D341Med (cell line): ENCODE measurements at places on chromosomes 4 and X.

- no peak for DNase-seq
These were observed 83.6 kb downstream of the PPP1R2C start for GRCh38 chrX:42694260-42694815.

DNA sequence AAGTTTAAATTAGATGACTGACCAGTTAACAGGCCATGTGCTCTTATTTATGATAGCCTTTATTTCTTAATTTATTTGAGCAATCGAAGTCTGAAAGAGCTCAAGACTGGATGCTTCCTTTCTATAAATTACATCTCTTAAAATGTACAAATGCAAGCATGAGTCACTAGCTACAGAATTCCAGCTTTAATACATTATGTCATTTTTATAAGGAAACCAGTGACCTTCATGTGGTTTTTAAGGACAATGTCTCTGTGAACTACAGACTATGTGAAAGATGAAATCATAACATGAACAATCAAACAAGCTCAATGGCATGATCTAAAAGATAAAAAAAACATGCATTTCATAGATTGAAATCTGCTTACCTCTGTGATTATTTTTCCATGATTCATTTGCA lies 15.4 kb downstream of the HTR2C start:
- DNase-seq = no peak

DNA sequence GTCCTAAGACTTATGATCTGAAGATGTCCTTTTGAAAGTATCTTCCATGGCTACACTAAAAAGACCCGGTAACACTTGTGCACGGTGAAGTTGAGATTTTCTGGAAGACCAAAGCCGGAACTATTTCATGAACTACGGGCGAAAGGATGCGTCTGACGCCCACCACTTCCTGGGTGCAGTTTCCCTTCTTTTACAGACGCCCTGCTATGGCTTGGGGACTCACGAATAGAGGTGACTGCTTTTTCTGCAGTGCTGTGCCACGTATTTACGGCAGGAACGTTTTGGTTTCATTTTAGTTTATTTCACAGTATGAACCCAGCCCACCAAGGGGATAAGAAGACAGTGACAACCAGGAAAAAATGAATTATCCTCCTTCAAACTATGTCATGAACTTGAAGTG lies 180.4 kb downstream of the AFAP1 start:
- no peak for DNase-seq

GRCh38 chrX:110420771-110421499 lies 62.3 kb downstream of the RTL9 start:
- no peak for DNase-seq

DNA sequence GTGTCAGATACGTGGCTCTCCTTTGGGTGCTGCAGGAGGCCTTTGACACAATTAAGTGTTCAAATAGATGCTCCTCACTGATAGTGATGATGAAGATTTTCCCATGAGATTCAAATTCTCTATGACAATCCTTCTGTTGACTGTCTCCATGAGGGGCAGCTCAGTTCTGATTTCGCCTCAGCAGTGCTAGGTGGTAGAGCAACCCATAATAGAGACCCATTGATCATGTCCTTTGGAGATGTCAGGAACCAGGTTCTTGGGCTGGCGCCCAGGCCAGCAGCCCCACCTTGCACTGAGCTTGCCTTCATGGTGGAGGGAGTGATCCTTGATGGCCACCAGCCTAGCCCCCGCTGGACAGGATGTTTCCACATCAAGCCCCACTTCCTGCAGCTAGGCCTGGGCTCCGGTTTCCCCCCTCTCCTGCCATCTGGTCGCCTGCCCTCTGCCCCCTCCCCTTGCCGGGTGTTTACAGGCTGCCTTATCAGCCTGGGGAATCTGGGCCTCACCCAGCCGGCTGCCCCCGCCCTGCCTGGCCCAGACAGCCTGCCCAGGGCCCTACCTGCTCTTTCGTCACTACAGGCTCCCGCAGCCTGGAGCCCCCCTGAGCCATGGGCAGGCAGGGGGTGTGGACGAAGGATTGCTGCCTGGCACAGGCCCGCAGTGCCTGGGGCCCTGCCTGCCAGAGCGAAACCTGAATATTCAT lies 12.6 kb downstream of the ELF4 start:
- DNase-seq = no peak

DNA sequence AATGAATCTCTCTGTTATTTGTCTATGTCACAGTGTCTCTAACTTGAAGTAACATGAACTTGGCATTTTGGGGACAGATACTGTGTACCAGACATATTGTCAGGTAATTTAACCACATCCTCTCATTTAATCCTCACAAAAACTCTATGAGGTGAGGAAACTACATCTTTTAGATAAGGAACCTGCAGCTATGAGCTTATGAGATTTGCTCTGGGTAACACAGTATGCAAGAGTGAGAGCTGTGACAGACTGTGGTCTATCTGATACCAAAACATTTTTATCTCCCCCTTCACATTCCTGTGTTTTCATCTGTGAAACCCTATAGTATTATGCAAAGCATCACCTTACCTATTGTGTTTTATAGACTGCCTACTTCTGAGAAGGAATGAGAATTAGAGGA lies 58.4 kb upstream of the HS3ST1 start:
- DNase-seq = no peak

GRCh38 chr4:147987252-147987651 lies 255.4 kb downstream of the ARHGAP10 start:
- DNase-seq = no peak

DNA sequence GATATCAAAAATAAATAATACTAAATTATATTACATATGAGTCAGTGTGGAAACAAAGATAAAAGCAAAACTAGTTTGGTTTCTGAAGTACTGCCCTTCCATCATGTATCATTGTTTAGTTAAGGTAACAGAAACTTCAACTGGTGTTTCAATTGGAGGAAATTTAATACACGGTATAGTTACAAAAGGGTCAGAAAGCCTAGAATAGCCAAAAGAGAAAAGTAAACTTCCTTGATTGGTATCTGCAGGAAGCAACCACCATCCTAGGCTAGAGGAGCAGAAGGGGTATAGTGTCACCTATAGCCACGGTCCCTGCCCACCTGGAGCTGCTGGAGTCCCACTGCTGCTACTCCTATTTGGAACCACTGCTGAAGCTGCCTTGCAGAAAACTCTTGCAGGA lies 185.6 kb downstream of the SLC7A11 start:
- no peak for DNase-seq

- DNase-seq = no peak
These were observed 155.9 kb upstream of the RASGEF1B start for GRCh38 chr4:81627590-81627989.

- DNase-seq = no peak
These were observed 22.2 kb downstream of the APBB2 start for GRCh38 chr4:41192136-41192535.

- no peak for DNase-seq
These were observed 611.1 kb downstream of the PCDH19 start for GRCh38 chrX:99798936-99799335.

GRCh38 chr4:113524505-113525186 lies 236.9 kb downstream of the CAMK2D start:
- no peak for DNase-seq

DNA sequence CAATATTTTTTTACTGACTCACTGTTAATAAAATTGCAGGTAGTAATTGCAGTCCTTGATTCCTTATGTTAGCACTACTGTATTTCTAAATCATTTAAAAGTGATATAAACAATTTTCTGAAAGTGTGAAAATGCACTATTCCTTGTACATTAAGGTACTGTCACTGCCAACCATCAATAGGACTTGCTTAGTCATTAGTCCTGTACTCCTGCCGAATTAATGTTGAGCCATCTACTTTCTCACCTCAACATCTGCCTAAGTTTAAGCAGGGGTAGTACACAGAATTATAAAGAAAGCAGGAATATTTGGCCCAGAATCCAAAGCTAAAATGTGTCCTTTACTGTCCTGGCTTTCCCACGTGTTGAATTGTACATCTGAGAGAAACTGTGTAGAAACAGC lies 87.0 kb upstream of the TRPC3 start:
- no peak for DNase-seq

GRCh38 chr4:177441061-177441802 lies 1.0 kb downstream of the AGA start:
- no peak for DNase-seq

DNA sequence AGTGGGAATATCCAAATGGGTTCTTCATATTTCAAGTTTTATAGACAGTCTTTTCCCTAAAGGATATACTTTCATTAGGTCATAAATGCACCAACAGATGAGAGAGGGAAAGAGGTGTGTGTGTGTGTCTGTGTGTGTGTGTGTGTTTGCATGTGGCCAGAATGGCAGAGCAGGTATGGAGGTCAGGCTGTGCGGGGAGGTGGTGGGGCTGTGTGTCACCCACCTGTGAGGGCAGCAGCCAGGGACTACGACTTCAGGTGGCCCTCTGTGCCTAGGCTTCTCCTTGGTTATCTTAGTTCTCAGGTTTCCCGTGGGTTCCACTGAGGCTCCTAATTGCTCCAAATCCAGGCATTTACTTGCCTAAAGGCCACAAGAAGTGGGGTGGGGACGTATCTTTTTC lies 14.6 kb downstream of the HAND2 start:
- DNase-seq = no peak

- DNase-seq = no peak
These were observed 20.6 kb upstream of the COQ2 start for GRCh38 chr4:83305187-83305586.

DNA sequence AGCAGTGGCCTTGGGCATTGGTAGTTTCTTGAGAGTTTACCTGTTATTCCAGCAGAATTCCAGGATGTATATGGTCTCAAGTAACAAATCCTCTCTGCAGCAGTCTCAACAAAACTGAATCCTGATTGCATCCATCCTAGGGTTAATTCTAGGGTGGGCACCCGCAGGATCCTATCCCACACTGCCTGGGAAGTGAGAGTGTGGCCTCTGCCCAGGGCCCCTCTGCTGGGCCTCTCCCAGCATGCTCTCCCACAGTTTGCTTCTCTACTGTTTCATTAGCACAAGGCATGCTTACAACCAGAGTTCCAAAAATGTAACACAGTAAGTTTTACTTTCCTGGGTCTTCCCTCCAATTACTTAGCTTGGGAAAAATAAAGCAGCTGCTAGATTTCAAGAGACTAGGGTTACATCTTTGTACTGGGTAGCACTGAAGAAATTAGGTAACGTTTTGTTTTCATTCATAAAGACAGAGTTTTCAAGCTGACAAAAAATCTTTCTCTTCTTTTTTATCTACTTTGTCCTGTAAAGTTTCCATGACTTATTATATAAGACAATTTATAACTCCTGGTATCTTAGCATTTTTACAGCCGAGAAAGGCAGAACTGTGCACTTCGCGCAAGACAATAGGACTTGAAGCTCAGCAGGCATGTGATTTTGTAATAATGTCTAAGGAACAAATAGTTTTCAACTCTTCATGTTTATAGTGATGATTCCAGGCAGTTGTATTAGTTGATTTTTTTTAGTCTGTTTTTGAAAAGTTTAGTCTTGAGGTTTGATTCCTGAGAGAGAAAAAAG lies 131.2 kb upstream of the PCDH18 start:
- DNase-seq = no peak

DNA sequence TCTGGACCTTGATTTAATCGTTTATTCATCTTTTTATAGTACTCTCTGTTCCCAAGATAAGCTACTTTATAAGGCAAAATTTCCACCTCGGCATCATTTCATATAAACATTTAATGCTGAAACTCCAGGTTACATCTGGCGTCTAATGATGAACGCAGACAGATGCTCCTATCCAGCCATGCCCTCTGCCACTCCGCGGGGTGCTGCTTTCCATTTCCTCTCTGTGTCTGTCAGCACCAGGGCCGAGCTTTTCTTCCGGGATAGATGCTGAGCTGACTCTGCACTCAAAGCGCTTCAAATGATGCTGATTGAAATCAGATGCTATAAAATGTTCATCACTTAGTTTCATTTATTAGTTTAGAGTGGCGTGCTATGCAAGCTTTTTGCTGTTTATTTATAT lies 80.5 kb upstream of the HELT start:
- DNase-seq = no peak

GRCh38 chrX:104695593-104695992 lies 129.6 kb downstream of the IL1RAPL2 start:
- no peak for DNase-seq

- DNase-seq = no peak
These were observed 589.1 kb downstream of the TRIML1 start for GRCh38 chr4:188728359-188728758.

DNA sequence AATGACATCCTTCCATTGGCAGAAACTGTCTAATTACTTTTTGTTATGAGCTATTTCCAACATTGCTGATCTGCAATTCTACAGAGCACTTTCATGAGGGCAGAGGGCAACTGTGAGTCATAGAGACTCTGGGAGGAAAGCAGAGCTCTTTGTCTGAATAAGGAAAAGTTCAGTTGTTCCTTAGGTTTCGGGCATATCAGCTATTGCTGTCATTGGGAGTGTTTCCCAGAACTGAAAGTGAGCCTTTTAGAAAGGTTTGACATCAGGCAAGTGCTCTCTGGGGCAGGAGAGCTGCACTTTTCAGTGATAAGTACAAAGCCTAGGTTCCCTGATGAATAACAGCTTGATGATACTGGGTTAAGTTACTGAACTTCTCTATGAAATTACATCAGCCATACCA lies 119.2 kb upstream of the EDNRA start:
- DNase-seq = no peak

DNA sequence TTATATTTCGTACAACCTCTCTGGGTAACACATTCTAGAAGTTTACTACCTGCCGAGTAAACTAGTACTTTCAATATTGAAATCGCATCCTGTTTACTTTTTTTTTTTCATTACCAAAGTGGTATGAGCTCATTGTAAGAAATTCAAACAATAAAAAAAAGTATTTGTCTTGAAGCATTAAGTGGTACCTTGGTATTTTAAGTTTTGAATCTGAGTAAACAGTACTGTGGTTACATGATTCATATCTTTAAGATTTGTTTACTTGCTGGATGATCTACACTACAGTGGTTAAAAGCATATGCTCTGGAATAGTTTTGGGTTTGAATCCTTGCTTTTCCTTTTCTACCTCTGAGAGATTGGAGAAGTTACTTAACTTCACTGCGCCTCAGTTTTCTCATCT lies 3.8 kb upstream of the MMGT1 start:
- DNase-seq = no peak

GRCh38 chr4:137124278-137124932 lies 407.9 kb downstream of the PCDH18 start:
- peak; percentile 48 for DNase-seq

DNA sequence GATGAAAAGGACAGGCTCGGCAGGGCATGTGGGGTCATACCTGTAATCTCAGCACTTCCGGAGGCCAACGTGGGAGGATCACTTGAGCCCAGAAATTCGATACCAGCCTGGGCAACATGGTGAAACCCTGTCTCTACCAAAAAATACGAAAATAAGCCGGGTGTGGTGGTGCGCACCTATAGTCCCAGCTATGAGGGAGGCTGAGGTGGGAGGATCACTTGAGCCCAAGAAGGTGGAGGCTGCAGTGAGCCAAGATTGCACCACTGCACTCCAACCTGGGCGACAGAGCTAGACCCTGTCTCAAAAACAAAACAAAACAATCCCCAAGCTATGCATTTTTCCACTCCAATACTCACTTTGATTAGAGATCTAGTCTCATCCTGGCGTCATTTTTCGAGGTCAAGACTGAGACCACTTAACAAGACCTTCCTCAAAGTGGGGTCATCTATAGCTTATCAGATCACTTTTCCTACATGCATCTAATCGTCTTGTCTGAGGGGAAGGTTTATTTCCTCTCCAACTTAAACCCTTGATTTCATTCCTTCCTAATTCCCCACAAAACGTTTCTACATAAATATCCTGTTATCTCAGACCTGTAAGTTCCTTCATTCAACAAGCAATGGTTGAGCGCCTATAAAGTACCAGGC lies 1.3 kb downstream of the NKAP start:
- DNase-seq = no peak
